ENCODE measurements at places on chromosomes 4 and X.

DNA sequence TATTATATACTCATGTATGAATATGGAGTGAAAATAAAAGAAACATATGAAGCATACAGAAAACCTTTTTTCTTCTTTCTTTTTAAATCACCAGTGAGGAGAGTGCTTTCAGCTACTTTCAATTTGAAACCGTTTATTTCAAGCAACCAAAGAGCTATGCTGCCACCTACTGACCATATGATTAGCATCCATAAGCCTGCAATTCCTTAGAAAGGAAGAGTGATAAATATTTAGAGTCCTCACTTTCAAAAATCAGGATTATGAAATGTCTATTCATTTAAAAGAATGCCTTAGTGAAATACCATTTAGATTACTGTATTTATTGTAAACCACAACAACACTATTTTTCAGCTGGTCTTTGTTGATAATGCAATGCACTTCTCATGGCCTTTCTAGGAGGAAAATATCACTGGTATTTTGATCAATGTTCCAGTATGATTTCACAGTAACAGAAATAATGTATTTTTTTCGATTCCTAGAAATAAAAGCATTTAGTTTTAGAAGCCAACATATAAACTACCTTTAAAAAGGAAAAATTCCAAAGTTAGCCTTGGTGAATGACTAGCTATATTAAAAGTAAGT, 667.6 kb downstream of the PCDH18 start:
- DNase-seq: no peak

- DNase-seq: no peak
Observed at GRCh38 chr4:182286035-182286434, 42.8 kb downstream of the TENM3 start.

DNA sequence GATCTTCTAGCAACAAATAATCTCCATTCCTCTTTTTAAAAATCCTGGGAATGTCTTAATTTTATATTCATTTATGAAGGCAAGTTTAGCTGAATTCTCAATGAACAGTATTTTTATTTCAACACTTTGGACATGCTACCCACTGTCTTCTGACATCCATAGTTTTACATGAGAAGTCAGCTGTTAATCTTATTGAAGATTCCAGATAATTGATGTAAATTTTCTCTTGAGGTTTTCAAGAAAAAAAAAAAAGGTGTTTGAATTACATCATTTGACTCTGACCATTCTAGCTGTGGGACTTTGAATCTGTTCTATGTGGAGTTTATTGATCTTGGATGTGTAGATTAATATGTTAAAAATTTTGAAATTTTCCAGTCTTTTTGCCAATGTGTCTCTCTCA, 28.0 kb downstream of the PDHA2 start:
- DNase-seq: no peak

- no peak for DNase-seq
Observed at GRCh38 chr4:119040694-119041185, 94.9 kb upstream of the MYOZ2 start.

DNA sequence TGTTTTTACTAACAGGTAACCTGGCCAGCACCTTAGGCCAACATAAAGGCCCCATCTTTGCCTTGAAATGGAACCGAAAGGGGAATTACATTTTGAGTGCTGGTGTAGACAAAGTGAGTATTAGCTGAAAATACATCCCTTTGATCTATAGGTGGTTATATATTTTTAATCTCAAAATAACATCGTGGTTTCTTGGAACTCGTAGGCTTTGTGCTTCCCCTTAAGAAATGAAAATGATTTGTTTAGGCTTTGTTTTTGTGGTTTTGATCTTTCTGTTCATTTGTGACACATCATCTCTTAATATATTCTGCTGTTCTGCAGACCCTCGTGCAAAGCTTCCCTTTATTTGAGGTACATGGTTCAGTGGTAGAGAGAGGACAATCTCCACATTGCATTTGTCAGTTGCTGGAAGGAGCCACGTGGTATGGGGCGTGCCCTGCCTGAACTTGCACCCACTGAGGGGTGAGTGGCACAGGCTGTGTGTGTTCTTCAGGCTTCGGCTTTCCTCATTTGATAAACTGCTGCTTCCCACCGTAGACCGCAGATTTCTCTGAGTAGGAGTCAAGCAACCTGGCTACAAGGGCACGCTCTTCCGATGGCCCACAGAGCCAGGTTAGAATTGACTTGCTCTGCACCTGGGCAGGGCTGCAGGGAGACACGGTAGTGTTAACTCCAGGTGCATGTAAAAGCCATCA, 72.2 kb downstream of the GPR143 start:
- DNase-seq: no peak

DNA sequence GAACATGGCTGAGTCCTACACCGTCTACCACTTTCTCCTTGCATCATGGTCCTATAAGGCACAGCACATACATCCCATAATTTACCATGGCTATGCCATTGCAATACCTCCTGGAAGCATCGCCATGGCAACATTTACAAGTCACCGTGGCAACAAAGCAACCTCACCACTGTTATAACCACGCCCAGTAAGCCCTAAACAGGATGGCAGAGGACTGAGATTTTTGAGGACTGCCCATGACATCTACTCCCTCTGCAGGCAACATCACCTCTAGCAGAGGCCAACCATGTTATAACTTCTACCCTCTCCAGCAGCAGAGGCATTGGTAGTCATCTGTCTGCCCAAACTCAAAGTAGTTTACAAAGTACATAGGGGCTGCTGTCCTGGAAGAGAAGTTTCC, 29.7 kb downstream of the BCOR start:
- no peak for DNase-seq

DNA sequence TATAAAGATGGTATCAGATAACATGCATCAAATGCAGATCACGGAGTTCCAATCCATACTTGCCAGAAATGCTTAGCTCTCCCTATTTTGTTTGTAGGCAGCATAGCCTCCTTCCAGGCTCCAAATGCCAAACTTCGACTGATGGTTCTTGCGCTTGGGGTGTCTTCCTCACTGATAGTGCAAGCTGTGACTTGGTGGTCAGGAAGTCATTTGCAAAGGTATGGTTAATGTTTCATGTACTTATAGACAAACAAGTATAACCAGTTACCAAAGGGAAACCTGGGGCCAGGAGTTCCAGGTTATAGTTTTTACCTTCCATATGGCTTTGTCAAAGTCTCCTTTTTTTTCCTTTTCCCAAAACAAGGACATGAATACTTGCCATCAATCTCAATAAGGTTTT, 5.3 kb downstream of the CWH43 start:
- DNase-seq: no peak

DNA sequence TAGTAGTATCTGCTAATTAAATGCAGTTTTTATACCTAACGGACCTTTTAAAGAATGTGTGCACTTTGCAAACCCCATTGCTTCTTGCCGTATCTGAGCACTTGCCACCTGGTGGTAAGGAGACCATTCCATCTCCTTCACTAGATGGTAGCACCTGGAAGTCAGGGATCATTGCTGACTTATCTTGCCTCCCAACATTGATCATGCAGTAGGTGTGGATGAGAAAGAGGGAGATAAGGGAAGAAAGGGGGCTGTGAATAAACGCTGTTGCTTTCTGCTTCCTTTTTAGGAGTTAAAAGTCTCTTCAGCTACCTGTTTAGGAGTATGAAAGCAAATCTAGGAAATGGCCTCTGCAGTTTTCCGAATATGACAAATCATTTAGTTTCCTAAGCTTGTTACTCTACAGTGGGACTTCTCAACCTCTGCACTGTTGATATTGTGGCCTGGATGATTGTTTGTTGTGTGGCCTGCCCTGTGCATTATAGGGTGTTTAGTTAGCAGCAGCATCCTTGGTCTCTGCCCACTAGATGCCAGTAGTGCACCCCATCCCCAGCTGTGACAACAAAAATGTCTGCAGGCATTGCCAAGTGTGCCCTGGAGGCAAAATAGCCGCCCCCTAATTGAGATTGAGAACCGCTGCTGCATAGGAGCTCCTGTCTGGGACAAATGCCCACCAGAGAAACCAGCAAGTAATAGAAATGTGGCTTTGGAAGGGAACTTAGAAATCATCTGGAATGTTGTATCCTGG, 38.8 kb downstream of the GAB1 start:
- DNase-seq: no peak

DNA sequence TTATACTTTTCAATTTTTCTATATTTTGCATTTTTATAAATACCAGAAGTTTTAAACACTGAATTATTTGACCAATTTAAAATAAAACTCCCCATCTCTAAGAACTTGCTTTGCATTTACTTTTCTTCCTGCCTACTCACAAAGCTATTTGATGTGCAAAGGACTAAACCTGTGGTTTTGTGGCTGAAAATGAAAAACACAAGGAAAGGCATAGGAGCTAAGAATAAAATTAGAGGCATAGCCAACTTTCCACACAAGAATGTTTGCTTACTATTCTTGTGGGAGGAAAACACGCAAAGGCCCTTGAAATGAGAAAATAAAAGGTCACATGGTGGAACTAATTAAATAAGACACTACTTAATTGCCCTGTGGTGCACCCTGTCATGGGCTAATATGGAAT, 221.2 kb downstream of the KLHL13 start:
- no peak for DNase-seq

- no peak for DNase-seq
Observed at GRCh38 chr4:151785484-151786157, 24.8 kb upstream of the GATB start.

DNA sequence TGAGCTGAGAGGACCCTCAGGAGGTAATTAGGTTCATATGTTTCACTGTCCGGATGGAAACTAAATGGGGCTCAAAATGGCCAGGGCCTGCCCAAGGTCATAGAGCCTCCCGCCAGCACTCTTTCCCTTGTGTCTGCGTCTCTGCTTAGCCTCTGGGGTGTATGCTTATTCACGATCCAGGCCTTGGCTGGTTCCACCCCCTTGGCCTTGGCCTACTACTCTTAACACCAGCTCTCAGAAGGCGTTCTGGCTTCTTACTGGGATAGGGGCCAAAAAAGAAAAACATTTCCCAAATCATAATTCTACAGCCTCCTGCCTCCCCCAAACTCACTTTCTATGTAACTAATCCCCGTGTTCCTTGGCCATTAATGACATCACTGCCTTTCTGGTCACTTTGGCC, 68.8 kb downstream of the RTL5 start:
- no peak for DNase-seq

GRCh38 chr4:70531981-70532380, 13.6 kb downstream of the AMTN start:
- no peak for DNase-seq

- DNase-seq: no peak
Observed at GRCh38 chr4:98406819-98407218, 145.6 kb downstream of the RAP1GDS1 start.

DNA sequence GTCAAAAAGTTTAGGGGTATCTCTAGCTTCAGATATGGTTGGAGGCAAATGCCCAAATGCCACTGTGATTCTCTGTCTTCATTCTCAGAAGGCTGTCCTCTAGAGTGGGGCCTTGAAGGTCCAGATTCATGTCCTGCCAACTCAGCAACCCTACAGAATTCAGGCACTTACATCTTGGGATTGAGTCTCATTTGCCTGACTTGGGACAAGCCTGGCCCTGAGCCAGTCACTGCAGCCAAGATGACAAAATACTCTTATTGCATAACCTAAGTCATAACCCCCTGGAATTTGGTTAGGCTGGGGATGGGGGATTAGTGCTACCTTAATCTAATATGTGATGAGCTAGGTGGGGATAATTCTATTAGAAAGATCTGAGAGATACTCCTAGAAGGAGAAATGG, 100.5 kb downstream of the AREG start:
- DNase-seq: no peak

GRCh38 chr4:18366892-18367291, 345.3 kb upstream of the LCORL start:
- DNase-seq: no peak

- DNase-seq: no peak
Observed at GRCh38 chr4:61532336-61533000, 332.3 kb downstream of the ADGRL3 start.

- DNase-seq: no peak
Observed at GRCh38 chr4:90456891-90457290, 329.7 kb downstream of the CCSER1 start.

Measured in stimulated activated CD8-positive, alpha-beta memory T cell treated with anti-CD3 and anti-CD28 coated beads, Interleukin-4, amount 100 ng/mL, for 1 hour (primary cell).